Bone marrow (tissue), 2 donors: ENCODE measurements at places on chromosomes 7 and 10.

DNA sequence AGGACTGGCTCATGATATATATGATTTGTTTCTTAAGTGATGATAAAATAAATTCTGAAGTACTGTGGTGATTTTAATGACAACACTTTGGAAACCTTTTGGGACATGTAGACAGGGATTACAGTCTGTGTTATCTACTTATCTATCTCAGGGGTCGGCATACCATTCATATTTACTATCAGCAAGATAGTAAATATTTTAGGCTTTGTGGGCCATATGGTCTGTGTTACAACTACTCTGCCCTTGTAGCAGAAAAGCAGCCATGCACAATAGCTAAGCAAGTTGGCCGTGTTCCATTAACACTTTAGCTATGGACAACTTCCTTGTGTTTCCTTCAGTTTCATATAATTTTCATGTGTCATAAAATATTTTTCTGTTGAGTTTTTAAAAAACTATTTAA is 97.8 kb upstream of the PRPS1L1 start:
- no peak for DNase-seq

DNA sequence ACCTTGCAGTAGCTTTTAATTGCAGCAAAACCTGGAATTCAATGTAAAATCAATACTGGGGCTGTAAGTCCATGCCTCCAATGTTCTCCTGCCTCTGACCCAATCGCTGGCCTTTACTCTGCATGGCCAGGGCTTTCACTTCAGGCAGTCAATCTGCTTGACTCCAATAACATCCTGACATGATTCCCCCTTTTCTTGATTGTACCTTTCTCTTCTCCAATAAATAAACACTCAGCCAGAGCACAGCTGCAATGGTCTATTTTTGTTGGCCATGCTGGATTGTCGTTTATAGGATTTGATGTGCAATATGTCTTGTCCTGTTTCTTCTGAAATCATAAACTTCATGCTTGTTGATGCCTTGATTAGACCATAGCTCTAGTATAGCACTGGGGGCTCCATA is 97.8 kb upstream of the COL1A2 start:
- DNase-seq, result no peak

GRCh38 chr7:152145853-152146466 is 120.5 kb downstream of the GALNT11 start:
- DNase-seq, result no peak

DNA sequence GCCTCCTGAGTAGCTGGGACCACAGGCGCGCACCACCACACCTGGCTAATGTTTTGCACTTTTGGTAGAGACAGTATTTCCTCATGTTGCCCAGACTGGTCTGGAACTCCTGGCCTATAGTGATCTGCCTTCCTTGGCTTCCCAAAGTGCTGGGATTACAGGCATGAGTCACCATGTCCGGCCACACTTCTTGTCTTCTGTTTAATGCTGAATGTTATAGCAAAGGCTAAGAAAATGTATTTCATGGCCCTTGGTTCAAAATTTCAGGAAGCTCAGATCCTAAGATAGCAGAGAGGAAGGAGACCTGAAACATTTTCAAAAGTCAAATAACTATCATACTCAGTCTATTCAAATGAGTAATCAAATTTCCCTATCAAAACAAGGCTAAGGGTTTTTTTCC is 229.6 kb downstream of the BAMBI start:
- DNase-seq, result no peak

GRCh38 chr10:7922707-7923106 is 104.4 kb downstream of the TAF3 start:
- DNase-seq, result no peak

DNA sequence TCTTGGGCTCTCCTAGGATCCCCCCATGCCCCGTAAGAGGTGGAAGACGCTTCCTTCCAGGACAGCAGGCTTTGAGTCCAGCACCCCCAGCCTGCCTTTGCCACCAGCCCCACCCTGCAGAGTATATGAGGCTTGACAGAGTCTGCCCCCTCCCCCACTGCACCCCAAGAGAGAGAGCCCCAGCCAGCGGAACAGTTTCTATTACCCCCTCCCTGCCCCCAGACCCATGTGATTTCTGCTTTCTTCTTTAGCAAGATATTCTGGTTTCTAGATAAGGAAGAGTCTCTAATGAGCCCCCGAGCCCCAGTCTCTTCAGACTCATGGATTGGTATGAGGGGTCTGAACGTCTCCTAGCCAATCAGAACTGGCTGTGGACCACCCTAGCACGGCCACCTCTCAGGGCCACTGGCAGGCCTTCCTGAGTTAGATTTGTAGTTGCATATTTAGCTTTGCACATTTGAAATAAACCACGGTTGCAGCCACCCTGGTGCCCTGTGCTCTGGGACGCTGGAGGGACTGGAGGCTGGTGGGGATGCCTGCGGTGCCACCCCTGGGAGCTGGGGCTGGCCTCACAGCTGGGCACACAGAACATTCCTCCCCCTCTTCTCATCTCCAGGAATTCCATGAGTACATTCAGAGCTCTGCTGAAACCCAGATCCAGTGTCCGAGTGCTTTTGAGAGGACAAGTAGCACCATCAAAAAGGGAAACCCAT is 3.0 kb upstream of the SH2B2 start:
- no peak for DNase-seq

- DNase-seq, result no peak
Measured at GRCh38 chr7:51026341-51026740, 243.6 kb upstream of the GRB10 start.

GRCh38 chr7:130131964-130132875 is 61.9 kb downstream of the KLHDC10 start:
- no peak for DNase-seq

DNA sequence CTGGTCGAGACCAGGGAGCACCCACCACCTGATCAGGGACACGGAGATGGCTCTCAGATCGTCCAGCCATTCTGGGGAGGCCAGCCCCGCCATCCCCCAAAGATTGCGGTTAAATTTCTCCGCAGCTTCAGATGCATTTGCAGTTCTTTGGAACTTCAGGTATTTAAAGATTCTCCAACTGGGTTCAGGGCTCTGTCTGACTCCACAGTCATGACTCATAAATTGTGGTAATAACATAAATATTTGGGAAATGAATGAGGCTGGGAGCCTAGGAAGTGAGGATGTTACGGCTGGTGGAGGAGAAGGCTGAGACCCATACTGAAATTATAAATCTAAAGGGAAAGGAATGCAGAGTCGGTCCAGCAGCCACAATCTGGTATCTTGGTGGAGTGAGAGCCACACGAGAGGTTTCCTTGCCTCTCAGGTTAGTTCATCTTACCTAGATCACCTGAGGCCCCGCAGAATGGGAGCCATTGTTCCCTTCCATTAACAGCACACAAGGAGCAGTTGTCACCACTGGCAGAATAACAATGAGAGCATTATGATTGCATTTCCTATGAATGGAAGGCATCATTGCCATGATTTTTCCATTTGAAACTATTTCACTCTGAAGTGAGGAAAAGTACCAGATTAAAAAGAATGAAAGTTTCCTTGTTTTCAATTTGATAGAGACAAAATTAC is 26.7 kb upstream of the DNAJB6 start:
- no peak for DNase-seq

- DNase-seq, result no peak
Measured at GRCh38 chr10:62390497-62391176, 16.5 kb downstream of the ZNF365 start.

GRCh38 chr10:21614000-21614399 is 80.0 kb downstream of the MLLT10 start:
- DNase-seq, result no peak

DNA sequence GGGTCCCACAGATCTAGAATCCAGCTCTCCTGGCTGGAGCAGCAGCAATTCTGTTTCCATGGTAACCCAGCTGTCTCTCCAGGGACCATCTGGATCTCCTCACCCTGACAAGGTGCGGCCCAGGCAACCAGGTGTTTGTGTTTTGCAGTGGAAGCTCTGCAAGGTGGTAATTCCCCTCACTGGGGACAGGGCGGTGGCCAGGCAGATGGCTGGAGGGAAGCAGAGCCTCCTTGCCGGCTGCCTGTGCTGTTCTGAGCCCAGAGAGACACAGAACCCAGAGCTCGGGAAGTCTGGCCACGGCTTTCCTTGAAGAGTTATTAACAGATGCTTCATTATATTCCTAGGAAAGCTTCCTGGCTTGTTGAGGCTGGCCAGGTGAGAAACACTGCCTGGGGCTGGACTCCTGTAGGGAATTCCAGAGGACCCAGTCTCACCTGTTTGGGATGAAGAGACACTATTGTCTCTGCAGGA is 118.2 kb upstream of the PPIF start:
- DNase-seq, result no peak

DNA sequence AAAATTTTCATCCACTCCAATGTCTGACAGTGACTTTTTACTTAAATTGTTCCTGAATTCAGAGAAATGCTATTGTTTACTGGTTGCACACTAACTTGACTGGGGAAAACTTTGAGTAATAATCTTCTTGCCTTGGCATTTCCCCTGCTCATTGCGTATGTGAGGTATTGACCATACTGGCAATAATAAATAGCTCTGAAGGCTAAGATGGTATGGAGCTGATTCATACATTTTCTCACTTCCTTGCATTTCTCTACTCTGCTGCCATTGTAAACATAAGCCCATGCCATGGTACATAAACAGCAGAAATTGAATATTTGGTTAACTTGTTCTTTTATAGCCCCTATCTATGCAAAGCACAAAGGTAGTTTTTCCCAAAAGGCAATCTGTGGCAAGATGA is 290.0 kb downstream of the RNLS start:
- DNase-seq, result no peak

DNA sequence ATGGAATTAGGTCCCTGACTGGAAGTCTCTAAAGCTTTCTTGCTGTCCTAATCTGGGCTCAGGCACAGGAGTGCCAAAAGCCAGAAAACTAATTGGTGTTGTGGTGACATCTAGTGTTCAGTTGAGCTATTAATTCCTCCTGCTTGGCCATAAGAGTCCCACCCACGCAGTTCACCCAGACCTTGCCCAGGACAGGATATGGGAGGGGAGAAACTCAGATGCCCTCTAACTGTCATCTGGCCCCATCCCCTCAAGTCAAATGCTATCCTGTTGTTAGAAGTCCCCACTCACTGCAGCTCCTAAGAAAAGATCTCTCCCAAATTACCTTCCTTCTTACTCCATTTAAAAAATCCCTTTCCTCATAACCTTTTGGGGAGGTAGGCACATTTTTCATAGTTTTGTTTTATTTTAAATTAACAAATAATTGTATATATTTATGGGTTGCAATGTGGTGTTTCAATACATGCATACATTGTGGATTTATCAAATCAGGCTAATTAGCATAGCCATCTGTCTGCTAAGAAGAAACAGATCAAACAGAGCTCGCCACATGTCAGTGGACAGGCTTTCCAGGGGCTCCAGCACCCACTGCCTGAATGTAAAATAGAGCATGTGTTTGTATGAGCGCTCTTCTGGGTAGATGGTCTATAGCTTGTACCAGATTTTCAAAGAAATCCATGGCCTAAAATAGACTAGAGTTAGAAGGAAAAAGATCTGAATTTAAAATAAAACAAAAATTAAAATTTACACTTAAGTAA is 84.0 kb downstream of the GSAP start:
- peak; percentile 77 for DNase-seq

- no peak for DNase-seq
Measured at GRCh38 chr7:23394488-23395171, 75.7 kb downstream of the IGF2BP3 start.

DNA sequence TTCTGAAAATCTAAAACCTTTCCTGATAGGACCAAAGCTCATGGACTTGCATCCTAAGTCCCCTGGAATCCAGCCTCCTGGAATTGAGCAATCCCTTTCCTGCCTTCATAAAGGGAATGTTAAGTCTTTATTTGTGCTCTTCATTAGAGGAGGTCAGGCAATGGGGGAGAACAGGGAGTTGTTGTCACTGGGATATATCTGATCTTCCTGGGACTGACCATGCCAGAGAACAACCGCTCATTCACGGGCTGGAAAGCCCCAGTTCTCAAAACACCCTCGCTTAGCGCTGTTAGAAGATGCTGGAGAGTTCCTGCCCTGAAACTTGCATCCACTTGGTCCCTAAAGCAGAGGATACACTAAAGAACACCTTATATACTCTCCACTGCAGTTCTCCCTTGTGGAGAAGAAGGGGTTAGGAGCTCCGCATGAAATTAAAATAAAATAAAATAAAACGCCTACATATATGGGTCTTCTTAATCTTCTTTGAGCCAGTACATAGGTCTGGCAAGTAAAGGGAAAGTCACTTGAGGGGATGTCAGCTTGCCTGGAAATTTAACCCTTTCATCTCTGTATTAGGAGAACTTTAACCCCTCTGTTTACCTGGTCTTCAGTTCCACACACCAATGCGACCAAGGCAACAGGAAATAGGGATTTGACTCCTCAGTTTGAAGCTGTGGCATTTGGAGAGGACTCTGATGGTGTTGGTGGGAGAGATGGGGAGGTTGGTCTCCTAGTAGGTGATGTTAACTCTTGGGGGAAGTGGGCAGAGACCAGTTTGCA is 1.2 kb downstream of the SORCS1 start:
- DNase-seq, result no peak

- no peak for DNase-seq
Measured at GRCh38 chr7:43232366-43232765, 119.9 kb downstream of the HECW1 start.

GRCh38 chr7:100016215-100016901 is 962 bp downstream of the ZKSCAN1 start:
- DNase-seq, result no peak

DNA sequence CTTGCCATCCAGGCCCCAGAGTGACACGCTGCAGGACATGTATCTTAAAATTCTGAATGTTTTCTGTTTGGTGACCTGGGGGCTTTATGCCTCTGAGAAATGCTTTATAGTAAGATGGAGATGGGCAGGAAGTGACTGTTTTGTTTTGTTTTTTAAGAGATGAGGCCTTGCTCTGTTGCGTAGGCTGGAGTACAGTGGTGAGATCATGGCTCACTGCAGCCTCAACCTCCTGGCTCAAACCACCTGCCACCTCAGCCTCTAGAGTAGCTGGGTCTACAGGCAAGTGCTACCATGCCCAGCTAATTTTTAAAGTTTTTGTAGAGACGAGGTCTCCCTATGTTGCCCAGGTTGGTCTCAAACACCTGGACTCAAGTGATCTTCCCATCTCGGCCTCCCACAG is 20.6 kb downstream of the ZNF777 start:
- no peak for DNase-seq

DNA sequence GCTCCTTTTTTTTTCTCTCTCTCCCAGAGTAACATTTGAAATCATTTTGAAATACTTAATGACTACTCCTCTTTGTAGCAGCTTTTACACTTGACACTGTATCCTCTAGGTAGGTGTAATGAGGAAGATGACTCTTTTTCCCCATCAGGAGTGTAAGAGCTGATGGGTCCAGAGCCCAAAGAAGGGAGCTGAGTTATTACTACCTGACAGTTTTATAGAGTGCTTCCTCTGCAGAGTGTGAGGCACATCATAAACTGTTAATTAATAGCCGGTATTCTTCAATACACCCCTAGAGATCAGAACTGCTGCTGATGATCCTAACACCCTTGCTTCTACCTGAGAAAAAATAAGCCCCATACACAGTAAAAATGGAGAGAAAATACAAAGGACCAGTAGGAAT is 279.8 kb upstream of the SEMA3A start:
- DNase-seq, result no peak
